ENCODE measurements at places on chromosomes 5 and 9.
A peak's percentile ranks its signal among the peaks of the same experiment; 100 is the strongest.

DNA sequence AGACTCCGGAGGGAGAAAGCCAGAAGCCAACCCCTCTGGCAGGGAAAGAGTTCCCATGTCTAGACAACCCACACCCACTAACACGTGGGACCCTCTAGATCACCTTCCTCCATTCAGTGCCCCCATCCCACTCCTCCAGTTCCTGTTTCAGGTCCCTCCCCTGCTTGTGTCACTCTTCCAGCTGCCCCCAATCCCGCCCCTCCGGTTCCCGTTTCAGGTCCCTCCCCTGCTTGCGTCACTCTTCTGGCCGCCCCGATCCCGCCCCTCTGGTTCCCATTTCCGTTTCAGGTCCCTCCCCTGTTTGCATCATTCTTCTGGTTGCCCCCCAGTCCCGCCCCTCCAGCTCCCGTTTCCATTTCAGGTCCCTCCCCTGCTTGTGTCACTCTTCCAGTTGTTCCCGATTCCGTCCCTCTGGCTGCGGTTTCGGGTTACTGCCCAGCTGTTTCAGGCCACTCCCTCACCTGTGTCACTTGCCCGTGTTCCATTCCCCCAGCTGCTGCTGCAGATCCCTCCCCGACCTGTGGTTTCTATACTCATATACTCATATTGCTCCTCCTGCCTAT, 64.8 kb upstream of the RANBP6 start:
- peak; percentile 64 for DNase-seq

DNA sequence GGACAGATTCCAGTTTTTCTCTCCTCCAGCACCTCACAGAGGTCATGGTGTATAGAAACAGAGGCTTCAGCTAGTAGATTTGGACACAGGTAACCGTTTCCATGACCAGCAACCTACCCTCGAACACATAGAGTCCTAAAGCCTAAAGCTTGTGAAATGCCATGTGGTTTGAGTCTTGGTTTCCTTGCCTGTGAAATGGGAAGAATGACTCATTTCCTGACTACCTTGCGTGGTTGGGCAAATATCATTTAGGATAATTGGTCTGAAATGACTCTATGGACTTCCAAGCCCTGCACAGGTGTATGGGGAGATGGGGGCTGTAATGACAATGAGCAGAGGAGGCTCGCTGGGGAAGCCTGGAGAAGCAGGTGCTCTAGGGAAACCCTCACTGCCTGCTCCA, 134.6 kb downstream of the TTLL11 start:
- no peak for DNase-seq

GRCh38 chr9:90988318-90988717, 186.7 kb downstream of the SYK start:
- DNase-seq = no peak

- DNase-seq = no peak
These were observed 27.2 kb downstream of the CMYA5 start for GRCh38 chr5:79716839-79717238.

GRCh38 chr9:109122726-109123621, 3.2 kb upstream of the TMEM245 start:
- no peak for DNase-seq

DNA sequence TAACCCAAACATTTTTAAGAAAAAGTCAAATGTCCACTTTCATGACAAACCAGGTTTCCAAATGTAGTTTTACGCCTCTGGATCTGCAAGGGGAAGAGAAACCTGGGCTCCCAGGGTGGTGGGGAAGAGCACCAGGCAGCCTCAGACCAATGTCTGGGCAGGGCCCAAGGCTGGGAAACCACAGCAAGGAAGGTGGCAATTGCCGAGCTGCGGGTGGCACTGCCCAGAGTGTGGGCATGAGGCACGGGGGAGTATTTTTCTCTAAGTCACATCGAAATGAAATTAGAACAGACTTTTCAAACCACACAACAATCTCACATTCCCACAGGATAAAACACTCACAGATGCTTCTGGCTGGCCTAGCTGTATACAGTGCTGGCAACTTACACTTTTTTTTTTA, 32.6 kb upstream of the RASGEF1C start:
- DNase-seq = no peak

DNA sequence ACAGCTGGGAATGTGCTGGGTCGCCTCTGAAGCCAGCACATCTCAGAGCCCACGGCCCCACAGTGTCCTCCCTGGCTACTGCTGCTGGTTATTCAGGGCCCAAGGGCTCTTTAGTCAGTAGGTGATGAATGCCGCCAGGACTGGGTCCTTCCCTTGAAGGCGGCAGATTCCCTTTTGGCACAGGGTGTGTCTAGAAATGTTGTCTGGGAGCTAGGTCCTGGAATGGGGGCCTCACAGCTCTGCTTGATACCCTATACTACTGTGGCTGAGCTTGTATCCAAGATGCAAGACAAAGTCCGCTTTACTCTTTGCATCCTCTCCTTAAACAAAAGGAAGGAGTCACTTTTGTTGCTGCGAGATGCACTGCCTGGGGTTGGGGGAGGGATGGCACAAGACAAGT, 33.1 kb downstream of the MEGF9 start:
- DNase-seq = no peak

- no peak for DNase-seq
These were observed 88.9 kb downstream of the EBF1 start for GRCh38 chr5:159010661-159011442.

- no peak for DNase-seq
These were observed 144.9 kb upstream of the HAPLN1 start for GRCh38 chr5:83865579-83865978.

DNA sequence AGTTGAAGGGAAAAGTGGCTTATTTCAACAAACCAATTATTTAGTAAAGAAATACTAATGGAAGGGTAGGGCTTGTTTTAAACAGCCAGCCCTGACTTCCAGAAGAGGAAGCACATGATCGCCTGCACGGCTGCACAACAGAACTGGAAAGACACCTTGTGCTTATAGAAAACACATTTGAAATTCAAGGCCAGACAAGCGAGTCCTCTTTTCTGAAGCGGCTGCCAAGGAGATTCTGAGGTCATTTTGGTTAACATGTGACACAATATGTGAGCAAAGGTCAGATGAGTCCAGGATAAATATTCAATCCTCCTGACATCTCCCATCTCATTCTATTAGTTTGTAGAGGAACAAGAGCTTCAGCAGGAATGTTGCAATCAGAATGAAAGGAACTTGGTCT, 461.4 kb upstream of the ST8SIA4 start:
- DNase-seq = no peak

DNA sequence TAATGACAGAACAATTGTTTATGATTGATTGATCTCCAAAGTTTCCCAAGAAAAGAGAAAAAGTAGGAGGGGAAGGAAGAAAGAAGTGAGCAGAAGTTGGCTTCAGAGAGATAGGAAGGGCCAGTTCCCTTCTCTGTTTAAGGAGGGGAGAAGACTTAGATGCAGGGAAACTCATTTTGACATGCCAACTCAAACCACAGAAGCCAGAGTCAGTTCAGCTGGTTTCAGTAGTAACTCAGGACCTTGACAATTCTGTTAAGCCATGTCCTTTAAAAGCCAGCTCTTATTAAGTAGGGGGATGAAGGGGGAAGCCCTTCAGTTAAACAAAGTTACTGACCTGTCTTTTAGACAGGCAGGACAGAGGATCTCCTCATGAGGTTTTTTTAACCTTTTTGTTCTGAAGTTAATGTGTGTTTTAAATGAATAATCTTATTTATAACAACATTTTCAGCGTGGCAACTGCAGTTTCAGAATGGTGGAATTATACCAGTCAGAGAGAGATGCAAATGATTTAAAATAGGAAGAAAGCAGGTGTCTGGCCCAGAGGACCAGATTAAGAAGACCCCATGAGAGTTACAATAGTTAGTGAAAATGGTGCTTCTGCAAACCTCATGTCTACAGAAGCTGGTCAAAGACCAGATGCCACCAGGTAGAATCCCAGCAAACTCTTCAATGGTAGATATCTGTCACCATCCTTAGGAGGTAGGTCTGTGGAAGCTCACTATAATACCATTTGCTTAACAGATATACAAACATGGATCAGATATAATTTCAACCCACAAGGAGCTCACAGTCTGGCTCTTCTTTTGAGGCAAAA, 29.3 kb upstream of the ABL1 start:
- no peak for DNase-seq

DNA sequence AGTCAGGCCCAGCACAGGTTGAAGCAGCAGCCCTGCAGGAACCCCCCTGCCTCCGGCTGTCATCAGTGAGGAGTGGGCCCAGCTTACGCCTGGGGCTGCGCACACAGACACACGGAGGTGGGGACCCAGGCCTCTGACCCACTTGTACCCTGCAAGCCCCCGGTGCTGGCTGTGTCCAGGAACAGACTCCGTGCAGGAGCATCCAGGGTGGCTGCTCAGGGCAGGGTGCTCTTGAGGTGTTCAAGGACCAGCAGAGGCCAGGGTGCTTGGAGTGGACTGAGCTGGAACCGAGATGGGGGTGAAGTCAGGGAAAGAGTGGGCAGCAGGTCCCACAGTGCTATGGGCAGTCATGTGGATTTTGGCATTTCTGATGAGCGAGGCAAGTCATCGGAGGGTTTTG, 199.5 kb downstream of the CACNA1B start:
- no peak for DNase-seq

DNA sequence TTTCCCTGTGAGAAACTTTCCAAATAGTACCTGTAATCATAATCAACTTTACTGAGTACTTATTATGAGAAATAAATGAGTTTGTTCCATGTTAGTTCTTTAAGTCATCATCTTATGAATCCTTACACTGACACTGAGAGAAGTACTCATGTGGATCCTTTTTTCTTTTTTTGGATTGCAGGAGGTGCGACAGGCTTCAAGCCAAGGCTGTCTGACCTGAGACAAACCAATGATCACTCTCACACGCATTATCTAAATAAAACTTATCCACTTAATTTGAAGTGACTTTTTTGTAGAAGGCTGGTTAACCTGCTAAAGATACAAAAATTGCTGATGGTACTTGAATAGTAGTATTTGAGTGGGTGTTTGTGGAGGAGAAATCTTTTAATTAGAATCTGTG, 39.5 kb downstream of the JAKMIP2 start:
- no peak for DNase-seq

DNA sequence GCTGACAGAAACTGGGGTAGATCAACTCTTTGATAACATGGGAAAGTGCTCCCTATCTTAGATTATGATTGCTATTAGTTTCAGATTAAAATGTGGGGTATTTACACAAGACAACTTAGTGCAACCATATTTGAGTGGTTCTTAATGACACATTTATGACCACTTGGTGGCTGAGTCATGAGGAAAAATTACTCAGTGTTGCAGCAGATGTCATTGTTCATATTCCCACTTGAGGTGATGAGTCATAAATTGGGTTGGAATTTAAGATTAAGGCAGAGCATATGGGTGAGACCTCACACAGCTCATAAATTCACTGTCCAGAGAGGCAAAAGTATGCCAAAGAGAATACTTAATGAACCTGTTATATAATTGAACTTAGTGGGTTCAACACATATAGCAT, 408.3 kb downstream of the DMRT2 start:
- DNase-seq = no peak

- no peak for DNase-seq
These were observed 32.9 kb downstream of the NKD2 start for GRCh38 chr5:1041225-1042143.

- no peak for DNase-seq
These were observed 28.1 kb upstream of the SH3PXD2B start for GRCh38 chr5:172482156-172483020.

DNA sequence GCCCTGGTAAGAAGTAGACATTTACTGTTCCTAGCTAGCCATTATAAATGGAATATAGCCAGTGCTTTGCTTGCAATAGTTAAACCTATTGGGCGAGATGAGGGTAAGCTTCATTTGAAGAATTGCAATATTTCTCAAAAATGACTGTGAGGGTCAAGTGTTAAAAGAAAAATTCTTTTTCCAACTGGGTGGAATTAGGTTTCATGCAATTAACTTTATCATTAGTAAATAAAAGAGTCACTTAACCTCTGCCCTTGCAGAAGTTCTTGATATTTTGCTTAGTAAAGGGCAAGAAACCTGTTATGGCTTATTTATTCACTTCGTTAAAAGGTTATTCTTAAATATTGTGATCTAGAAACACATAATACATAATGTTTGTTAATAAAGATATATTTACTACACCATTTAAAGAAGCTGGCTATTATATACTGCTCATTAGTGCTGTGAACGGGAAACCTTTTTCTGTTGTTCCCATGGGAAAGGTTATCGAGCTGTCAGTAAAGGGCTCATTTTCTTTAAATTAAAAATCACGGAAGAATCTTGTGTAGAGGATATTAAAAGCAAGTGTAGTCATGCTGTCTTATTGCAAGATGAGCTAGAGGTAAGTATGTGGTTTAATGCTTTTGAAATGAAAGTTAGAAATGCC, 370.5 kb downstream of the CSNK1G3 start:
- DNase-seq = no peak

- no peak for DNase-seq
These were observed 410.0 kb upstream of the ADAMTSL1 start for GRCh38 chr9:18063856-18064390.

DNA sequence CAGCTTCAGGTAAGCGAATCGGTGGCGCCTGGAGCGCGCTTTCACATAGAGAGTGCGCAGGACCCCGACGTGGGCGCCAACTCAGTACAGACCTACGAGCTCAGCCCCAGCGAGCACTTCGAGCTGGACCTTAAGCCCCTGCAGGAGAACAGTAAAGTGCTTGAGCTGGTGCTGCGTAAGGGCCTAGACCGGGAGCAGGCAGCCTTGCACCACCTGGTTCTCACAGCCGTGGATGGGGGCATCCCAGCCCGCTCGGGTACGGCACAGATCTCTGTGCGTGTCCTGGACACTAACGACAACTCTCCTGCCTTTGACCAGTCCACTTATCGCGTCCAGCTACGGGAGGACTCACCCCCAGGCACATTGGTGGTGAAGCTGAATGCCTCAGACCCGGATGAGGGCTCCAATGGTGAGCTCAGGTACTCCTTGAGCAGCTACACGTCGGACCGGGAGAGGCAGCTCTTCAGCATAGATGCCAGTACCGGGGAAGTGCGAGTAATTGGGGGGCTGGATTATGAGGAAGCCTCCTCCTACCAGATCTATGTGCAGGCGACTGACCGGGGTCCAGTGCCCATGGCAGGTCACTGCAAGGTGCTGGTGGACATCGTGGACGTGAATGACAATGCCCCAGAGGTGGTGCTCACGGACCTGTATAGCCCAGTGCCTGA, 1.1 kb downstream of the PCDHAC2 start:
- no peak for DNase-seq

DNA sequence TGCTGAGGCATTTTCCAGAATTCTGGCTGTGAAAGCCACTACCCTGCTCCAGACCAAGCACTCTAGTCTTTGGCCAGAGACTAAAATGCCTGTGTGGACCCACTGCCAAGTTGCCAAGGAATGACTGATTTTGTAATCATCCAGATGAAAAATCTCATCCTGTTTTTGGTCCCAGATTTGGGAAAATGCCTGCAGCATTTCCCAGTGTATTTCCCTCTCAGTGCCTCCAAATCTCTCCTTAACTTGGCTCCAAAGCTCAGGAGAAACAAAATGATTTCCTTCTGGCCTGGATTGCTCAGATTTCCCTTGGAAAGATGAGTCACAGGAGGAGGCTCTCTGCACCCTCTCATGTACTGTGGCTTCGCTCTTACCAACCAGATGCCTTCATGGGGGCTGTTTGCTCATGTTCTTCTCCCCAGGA, 335.2 kb upstream of the TARS1 start:
- no peak for DNase-seq

DNA sequence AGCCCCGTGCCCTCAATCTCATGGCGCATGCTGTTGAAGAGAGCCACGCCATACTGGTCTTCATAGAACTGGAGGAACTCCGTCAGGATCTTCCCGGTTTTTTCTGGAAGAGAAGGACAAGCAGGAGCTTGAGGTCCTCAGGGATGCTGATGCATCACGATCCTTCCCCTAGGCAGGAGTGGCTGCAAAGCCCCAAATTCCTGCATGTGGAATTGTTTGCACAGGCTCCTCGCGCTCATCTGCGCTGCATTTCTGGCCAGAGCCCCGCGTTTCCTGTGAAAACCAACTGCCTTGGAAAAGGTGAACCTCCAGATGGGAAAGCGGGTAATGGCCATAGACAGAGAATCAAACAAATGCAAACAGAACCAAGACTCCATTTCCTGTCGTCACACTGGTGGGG, 80.4 kb downstream of the LRSAM1 start:
- no peak for DNase-seq
